ENCODE measurements at places on chromosomes 2 and 18.

DNA sequence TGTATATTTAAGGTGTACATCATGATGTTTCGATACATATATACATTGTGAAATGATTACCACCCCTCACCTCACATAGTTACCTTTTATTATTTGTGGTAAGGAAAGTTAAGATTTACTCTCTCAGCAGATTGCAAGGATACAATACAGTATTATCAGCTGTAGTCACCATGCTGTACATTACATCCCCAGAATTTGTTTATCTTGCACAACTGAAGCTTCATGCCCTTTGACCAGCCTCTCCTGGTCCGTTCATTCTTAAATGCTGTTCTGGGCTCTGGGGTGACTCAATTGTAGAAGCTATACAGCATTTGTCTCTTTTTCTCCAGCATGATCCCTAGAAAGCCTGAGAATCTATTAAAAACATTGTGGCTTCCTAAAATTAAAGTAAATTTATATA is 90.8 kb downstream of the PTPRM start:
- DNase-seq = no peak

DNA sequence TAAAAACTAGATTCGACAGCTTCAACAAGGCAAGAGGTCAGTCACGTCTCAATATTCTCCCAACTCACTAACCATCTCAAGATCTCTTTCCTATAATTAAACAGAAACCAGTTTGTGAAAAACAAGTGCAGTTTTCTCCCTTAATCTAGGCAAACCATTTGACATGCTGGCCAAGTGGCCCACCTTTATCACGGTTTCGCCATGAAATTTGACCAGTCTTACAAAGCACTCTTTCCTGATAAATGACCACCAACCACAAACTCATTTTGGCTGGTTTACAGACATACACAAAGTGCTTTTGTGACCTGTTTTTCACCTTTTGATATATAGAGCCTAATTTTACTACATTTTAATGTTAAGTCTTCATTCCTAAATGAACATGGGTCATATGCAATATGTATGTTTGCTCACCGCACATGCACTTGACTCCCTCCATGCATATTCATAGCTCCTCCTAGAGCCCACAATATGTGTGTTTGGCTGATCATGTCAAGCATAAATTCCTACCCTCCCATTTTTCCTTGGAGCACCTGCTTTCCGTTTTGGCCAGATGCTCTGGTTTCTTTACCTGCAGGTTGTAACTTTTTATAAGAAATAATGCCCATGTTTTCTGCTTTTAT is 385.1 kb downstream of the RAD51AP2 start:
- no peak for DNase-seq

DNA sequence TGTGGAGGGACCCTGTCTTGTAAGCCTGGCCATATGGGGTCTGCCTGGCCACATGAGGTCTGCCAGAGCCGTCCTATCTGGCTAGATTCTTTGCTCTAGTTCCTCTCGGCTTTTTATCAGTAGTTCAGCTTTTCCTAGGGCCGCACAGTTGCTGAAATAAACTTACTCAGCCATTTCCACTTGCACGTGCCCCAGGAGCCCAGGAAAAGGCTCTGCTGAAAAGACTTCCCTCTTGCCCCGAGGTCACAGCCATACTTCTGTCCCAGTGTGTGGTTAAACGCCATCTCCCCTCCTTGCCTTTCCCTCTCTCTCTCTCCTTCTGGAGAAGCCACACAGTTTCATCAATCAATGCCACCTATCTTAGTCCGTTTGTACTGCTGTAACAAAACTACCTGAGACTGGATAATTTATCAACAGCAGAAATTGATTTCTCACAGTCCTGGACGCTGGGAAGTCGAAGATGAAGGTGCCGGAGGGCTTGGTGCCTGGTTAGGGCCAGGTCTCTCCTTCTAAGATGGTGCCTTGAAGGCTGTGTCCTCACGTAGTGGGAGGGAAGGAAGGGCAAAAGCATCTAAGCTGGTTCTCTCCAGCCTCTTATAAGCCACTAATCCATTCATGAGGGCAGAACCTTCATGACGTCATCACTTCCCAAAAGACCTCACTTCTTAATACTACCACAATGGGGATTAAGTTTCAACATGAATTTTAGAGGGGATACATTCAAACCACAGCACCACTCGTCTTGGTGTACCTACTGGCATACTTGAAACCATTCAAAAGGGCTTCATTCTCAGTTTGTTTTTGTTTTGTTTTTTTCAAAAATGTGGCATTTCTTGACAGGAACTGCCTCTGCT is 11.2 kb upstream of the GALM start:
- no peak for DNase-seq

- no peak for DNase-seq
These were observed 76.4 kb upstream of the PARD3B start for GRCh38 chr2:204468746-204469429.

DNA sequence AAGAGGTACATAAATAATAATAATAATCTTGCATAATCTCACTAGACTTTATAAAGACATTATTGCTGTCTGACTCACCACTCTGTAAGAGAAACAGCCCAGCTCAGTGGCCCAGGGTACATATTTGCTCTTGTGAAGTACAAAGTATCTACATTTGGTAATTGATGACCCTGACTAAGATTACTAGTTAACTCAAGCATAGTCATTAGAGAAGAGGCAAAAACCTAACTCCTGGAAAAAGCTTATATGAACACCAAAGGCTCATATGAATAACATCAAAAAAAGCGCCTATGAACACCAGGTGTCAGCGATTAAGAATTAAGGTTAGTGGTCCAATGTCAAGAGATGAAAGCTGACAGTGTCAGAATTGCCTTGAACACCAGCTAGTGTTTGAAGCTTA is 38.4 kb downstream of the RAD51AP2 start:
- DNase-seq = no peak

- peak; percentile 69 for DNase-seq
These were observed 69.8 kb upstream of the TANK start for GRCh38 chr2:161090411-161090810.

DNA sequence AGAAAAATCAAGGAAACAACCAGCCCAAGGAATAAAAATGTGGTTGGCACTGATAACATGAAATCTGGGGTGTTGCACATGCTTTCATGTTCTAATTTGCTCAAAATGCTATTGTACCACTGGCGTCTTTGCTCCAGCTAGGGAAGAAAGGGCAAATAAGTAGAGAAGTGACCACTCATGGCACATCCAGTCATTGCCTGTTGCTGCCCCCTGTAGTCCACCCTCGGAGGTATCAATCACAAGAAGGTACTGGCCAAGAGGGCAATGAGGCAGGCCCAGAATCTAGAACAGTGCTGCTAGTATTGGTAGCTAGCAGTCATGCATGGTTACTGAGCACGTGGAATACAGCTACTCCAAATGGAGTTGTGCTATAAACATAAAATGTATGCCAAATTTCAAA is 213.4 kb downstream of the CDCA7 start:
- DNase-seq = no peak
